NCI-H2029 treated with DMSO at 0.1 percent for 48 hours (cell line): ENCODE measurements at places on chromosomes 2 and 18.
A peak's percentile ranks its signal among the peaks of the same experiment; 100 is the strongest.

- peak; percentile 16 for DNase-seq
Observed at GRCh38 chr2:172427256-172427989, at the start of gene ITGA6. TSS of gene ITGA6 (plus strand) at chr2:172427586.

- no peak for DNase-seq
Observed at GRCh38 chr2:105454801-105455485, 56.1 kb upstream of the FHL2 start.

DNA sequence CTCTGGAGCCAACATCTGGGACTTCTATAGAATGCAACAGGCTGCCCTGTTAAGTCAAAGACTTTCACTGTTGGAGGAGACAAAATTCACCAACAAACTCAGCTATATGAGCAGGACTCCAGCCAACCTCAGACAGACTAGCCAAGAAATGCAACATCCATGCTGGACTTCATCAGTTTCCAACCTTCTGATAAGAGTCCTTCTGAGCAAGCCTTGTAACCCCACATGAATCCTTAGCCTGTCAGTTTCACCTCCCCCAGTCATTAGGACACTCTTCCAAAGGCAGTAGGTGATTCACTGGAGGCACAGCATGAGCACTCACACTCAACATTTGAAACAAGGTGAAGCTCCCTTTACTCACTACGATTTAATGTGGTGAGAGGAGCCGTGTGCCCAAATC, 5.8 kb downstream of the TBC1D8 start:
- no peak for DNase-seq

DNA sequence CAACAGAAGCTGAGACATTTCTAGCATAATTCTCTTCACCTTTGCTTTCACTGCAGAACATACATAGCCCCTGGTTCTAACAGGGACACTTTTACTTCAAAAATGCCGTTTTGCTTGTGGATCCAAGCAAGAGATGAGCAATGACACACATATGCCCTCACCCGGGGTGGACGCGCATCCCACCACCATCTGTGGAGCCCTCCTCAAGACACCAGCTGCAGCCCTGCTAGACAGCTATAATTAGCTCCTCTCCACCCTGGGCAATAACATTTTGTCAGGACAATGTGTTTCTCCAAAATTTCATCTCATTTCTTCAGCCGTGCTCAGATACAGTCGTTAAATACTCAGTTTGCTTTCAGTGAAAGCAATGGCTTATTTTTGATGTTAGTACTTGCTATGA, 368.7 kb upstream of the RAB6C start:
- DNase-seq = no peak

- no peak for DNase-seq
Observed at GRCh38 chr2:164438490-164439205, 182.6 kb downstream of the GRB14 start.

DNA sequence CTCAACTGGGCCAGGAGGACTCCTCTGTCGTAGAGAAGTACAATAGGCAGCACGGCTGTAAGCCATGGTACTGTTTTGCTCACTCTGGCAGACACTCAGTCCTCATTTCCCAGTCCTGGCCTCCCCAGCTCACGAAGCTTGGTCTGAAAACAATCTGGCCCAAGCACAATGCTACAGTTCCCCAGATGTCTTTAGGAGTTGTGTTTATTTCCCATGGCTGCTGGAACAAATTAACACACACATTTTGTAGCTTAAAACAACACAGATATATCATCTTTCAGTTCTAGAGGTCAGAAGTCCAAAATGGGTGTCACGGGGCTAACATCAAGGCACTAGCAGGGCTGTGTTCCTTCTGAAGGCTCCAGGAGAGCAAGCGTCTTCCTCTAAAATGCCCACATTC, 13.0 kb downstream of the FABP1 start:
- DNase-seq = no peak

DNA sequence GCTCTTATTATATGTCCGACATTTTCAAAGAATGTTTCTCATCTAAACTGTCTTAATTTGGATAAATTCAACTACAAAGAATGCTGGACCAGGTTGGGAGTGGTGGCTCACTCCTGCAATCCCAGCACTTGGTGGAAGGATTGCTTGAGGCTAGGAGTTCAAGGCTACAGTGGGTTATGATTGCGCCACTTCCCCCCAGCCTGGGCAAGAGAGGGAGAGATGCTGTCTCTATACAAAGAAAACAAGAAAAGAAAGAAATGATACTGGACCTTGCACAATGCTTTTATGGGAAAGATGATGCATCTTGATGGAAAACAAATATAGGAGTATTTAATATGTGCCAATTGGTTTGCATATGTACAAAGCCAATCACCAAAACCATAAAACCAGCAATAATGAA, 296.7 kb downstream of the LPIN1 start:
- no peak for DNase-seq

- DNase-seq = peak; percentile 19
Observed at GRCh38 chr2:134181219-134181618, 72.7 kb upstream of the MGAT5 start.

- no peak for DNase-seq
Observed at GRCh38 chr18:57942493-57942892, 101.5 kb upstream of the NEDD4L start.

GRCh38 chr2:197054437-197054836, 127.9 kb upstream of the PGAP1 start:
- no peak for DNase-seq

DNA sequence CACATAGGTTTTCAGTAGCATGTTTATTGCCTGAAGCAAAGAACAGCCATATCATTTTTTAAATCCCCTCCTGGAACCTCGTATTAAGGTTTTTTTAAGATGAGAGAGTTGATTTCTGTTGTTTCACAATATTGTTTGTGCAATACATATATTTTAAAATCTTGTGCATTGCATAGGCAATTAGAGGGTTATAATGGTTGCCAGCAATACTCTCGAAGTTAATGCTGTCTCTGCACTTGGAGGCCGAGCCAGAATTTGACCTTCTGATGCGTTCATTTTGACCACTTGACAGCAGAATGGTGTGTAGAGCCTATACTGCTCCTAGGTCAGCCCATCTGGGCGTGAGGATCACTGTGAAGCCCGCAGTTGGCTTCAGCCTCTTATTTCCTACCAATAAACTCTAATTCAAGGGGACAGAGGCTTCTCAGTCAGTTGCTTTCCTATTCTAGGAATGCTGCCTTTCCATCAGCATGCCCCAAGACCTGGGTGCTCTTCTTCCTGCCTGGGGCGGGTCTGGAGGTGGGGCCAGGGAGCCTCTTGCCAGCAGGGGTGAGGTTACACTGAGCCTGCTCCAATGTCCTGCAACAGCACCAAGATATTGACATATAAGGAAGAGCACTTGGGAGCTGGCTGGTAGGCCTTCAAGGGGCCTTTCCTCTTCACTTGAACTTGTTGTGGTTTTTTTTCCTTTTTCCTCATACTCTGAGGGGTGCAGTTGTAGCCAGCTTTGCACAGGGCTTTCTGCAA, 91.4 kb upstream of the BCL2L11 start:
- no peak for DNase-seq

- DNase-seq = no peak
Observed at GRCh38 chr2:191325651-191326365, 80.6 kb downstream of the MYO1B start.

DNA sequence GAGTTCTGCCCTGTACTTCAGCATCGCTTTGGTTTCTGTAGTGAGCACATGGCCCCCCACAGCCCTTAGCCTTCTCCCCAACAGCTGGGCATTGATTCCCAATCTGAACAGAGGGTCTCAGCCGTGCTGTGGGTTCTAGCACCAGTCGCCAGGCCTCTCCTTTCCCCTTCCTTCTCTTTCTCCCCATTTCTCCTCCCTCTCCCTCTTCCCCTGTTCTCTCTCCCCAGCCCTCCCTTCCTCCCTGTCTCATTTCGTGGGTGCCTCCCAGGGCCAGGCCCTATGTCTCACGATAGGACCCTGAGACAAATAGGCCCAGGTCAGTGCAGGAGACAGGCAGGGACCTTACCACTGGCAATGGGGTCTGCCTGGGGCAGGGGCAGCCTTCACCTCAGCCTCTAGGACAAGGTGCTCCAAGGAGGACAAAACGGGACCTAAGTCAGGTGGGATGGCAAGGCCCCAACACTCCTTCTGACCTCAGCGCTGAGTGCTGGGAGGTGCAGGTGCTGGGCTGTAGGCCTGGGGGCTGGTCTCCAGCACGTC, 143.4 kb upstream of the GPC1 start:
- DNase-seq = no peak

DNA sequence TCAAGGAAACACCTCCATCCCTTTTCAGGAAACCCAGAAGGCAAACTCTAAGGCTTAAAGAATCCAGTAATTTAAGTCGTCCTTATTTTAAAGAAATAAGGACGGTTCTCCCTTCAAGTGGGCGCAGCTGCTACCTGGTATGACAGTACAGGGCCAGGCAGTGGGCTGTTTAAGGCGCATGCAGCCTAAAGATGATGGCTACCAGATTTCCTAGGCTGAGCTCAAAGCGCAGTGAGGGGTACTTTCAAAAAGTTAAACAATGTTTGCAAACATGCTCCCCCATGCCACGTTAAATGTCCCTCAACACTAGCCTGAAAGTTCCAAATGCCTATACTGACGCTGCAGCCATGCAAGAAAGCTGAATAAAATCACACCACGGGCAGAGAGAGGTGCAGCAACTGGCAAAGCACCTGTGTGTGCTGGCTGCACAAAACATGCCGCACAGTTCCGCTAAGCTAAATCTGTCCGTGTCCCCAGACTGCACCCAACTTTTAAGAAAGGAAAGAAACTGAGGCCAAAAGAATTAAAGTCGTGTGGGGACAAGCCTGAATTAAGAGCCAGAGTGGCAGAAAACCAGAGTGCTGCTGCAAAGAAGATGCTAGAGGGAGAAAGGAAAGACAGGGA, 583 bp downstream of the HIBCH start:
- no peak for DNase-seq

- DNase-seq = no peak
Observed at GRCh38 chr2:12194968-12195367, 448.5 kb downstream of the LPIN1 start.

- no peak for DNase-seq
Observed at GRCh38 chr2:27704342-27704876, 40.7 kb downstream of the SLC4A1AP start.

DNA sequence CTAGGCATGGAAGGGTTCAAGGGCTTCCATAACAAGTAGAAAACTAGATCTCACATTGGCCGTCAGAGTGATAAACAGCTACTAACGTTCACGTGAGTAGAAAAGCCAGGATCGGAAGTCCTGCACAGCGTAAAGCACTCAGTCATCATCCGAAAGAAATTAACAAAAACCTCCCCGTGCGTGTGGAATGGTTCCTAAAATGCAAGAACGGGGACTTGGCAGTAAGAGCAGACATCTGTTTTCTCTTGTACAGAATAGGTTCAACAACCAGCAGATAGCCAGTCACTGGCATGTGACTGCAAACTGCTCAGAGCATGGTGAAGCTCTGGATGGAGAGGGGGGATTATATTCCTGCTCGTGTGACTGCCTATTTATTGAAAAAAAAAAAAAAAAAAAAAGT, 106.9 kb upstream of the ITGB6 start:
- DNase-seq = no peak

DNA sequence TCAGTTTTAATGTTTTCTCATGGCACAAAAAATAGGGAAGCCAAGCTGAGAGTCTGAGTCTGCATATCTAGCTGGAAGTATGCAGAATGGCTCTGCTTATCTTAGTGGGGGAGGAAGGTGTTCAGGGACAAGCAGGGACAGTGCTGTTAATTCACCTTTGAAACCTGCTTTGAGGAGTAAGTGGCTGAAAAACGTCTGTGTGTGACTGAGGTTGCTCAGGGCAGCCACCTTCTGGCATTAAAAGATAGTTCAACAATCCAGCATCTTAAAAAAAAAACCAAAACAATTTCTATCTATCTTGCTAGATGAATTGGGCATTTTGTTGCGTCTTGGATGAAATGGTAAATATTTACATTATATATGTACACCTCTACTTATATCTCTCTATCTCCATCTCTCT, 2.0 kb upstream of the TRPM8 start:
- DNase-seq = no peak

GRCh38 chr18:76708071-76708721, 114.2 kb upstream of the ZNF236 start:
- no peak for DNase-seq
